ENCODE measurements at places on chromosomes 2 and 18.

GRCh38 chr18:1147730-1148129 is 243.1 kb downstream of the ADCYAP1 start:
- DNase-seq: no peak

GRCh38 chr2:237297421-237298150 is 116.4 kb downstream of the COL6A3 start:
- no peak for DNase-seq

- DNase-seq: no peak
These were observed 102.1 kb upstream of the RAB27B start for GRCh38 chr18:54726143-54726542.

DNA sequence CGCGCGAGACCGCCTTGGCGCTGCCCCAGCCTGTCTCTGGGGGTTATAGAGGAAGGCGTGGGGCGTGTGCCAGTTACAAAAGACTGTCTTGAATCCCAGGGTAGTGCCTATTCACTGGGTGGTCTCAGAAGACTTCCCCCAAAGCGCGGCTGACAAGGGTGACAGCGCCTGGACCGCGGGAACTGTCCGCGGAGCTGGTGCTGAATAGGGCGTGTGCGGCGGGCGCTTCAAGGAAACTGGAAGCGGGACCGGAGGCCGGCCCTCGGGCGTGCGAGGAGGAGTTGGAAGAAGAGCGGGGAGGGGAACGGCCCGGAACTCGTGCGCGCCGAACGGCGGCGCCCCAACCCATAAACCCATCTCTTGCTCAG is 2.3 kb downstream of the EGR4 start:
- DNase-seq: no peak

GRCh38 chr2:236998758-236999157 is 86.9 kb upstream of the COPS8 start:
- DNase-seq: no peak

GRCh38 chr2:218824004-218824403 is 7.6 kb downstream of the PRKAG3 start:
- no peak for DNase-seq

DNA sequence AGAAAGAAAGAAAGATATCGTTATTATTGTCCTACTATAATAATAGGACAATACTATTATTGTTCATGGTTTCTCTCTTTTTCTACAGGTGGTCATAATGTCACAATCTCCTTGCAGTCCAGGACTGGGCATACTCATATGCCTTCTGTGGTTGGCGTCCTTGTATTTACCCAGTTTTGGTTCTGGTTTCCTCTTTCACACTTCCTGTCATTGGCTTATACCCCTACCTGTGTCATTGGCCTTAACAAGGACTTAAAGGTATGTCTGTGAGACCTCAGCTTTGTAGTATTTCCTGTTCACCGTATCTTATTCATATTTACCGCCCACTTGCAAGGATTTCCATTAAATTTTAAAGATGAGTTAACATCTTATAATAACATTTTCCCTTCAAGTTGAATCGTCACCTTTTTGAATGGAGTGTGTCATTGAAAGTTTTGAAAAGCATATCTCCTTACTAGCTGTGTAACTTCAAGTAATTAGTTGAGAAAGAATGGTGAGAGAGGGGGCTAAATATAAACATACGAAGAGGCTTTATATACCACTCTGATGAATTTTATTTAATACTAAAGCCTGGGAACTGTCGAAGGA is 36.5 kb upstream of the HTR2B start:
- no peak for DNase-seq

GRCh38 chr2:60992985-60993392 is 24.5 kb upstream of the PEX13 start:
- DNase-seq: no peak

DNA sequence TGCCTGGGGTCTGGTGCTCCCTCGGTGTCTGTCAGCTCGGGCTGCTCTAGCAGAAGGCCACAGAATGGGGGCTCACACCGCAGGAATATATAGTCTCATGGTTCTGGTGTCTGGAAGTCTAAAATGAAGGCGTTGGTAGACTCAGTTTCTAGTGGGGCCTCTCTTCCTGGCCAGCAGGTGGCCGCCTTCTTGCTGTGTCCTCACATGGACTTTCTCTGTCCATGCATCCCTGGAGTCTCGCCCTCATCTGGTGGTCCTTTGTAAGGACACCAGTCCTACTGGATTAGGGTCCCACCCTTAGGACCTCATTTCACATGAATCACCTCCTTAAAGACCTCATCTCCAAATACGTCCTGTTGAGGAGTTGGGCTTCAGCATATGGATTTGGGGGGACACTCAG is 65.7 kb downstream of the RRM2 start:
- no peak for DNase-seq

DNA sequence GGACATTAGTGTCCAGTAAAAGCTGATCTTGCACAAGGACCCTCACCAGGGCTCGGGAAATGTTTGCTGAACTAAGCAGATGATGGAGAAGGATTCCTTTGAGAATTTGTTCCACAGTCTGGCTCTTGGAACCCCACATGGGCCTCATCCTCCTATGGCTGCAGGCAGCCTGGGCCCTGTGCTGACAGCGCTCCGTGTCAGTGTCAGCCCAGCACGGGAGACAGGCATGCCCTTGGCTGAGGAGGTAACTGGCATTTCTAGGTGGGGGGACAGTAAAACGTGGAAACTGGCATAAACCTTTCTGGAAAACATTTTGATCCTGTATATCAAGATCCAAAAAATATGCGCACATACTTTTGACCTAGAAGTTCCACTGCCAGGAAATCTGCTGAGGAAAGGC is 10.5 kb downstream of the PTMA start:
- no peak for DNase-seq

DNA sequence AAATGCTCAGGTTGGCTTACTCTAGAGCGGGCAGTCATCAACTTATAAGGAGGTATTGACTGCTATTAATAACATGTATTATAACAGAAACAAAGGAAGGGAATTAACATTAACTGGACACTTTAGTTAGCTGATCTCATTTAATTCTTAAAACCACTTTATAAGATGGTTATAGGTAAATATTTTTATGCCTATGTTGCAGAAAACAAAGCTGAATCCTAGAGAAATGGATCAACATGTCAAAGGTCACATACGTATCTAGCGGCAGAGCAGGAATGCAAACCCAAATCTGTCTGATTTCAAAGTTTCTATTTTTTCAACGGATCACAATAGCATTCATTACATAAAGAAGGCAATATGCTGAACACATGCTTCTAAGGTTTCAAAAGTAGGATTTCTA is 200.0 kb downstream of the PDE1A start:
- no peak for DNase-seq

DNA sequence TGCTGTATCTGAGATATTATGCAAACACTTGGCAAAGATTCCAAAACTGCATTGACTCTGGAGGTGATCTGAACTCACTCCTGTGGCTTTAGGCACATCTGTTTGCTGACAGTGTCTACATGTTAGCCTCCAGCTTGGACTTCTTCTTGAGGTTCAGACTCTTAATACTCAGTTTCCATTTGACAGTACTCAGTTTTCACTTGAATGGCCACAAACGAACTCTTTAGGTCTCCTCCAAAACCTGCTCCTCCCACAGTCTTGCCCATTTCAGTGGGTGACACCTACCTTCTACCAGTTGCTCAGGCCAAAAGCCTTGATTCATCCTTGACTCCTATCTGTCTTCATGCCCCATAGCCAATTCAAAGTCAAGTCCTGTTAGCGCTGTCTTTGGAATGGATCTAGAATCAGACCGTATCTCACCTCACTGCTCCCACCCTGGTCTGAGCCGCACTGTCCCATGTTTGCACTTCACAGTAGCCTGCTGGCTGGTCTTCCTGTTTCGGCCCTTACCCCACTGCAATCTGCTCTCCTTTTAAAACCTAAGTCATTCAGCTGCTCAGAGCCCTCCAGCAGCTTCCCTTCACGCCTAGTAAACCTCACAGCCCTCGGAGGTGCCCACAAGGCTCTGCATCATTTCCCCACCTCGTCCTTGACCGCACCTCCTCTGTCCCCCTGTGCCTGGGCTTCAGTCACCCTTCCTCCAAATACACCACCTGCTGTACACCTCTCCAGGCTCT is 10.5 kb downstream of the ATG16L1 start:
- DNase-seq: no peak

- no peak for DNase-seq
These were observed 39.6 kb downstream of the HS1BP3 start for GRCh38 chr2:20611077-20611843.

DNA sequence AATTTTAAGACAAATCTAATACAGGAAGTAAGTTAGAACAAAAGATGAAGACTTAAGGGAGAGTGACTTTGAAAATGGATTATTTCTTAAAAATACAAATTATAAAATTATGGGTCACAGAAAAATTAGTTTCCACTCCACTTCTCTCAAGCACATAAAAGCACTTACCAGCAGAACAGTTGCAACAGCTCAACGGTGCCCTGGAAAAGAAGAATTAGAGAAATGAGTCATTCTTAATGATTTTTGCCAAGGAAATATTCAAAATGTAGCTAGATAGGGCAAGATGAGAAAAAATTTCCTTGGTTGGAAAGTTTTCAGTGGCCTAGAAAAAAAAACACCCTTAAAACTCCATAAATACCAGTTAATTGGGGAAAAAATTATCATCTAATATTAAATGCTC is 2185.6 kb upstream of the CELF4 start:
- DNase-seq: no peak

- no peak for DNase-seq
These were observed 386.9 kb downstream of the NUP35 start for GRCh38 chr2:183511154-183511553.

- DNase-seq: no peak
These were observed 106.0 kb downstream of the COPS8 start for GRCh38 chr2:237191714-237192081.

- no peak for DNase-seq
These were observed 330.2 kb upstream of the FANCL start for GRCh38 chr2:58571181-58571852.

GRCh38 chr18:36595046-36595817 is 233.6 kb downstream of the TPGS2 start:
- no peak for DNase-seq

DNA sequence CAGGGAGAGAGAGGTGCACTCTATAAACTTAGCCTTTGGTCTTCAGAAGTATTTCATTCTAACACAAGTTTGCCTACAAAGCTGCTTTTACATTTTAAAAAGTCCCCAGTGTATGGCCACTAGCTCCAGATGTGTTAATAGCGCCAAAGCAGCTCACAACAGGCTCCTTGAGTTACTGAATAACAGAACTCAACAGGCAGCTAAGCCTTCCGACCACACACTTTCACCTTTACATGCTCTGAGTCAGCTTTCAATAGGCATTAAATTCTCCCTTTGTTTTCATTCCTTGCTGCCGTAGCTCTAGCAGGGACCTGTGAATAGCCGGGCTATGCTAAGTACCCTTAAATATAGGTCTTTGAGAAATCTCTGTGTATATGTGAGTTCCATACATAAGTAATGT is 262.8 kb upstream of the PARD3B start:
- DNase-seq: no peak

GRCh38 chr2:19261061-19261460 is 97.4 kb downstream of the OSR1 start:
- no peak for DNase-seq

- DNase-seq: no peak
These were observed 259.3 kb downstream of the PTGR3 start for GRCh38 chr18:74949611-74950010.

GRCh38 chr2:11123856-11124759 is 31.2 kb upstream of the SLC66A3 start:
- peak; percentile 12 for DNase-seq

Data from activated naive CD8-positive, alpha-beta T cell treated with anti-CD3 and anti-CD28 coated beads, Interleukin-2, amount 50 U/mL, for 16 hours (primary cell).